ENCODE measurements at places on chromosomes 13 and 19. TPM values are rescaled to one million over a fixed set of nuclear protein-coding genes. Genes with fewer than 3 reads are reported as not detected.

Gene SIGLEC12
- 1.1 TPM for polyA plus RNA-seq

- H3K36me3 ChIP-seq = no peaks in the 10 kb centered on the region
- H3K4me3 ChIP-seq = no peak overlapping the region
- H3K27ac ChIP-seq = no peak overlapping the region
These were observed 116.4 kb downstream of the TM9SF2 start for GRCh38 chr13:99617474-99618255.

DNA sequence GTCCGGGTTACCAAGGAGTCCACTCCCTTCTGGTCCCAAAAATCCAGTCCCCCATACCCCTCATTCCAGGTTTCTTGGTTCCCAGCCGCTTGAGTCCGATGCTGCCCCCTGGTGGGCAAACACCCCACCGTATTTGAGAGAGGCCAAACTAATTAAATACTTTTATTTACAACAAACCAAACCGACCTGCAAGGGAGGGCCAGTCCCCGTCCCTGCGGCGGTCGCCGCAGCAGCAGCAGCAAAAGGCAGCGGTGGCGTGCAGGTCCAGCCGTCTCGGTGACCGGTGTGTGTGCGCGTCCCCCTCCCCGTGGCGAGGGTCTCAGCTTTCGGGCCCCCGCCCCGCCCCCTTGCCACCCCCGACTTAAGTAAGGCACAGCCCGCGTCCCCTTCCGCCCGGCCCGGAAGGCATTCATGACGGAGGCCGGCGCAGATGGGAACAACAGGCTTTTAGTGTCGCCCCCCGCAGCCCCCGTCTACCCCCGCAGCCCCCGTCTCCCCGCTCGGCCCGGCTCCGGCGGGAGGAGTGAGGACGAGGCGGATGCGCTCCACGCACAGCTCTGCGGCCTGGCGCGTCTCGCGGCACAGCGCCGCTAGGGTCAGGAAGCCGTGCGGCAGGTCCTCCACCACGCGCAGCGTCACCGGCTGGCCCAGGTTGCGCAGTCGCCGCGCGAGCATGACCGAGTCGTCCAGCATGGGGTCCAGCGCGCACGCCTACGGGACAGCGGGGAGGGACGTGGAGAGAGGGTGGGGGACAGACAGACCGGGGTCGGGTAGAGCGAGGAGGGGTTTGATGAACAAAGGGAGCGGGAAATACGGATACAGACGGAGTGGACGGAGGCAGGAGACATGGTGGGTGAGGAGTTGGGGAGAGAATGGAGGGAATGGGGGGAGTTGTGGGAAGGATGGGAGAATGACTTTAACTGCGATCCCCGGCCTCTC lies 11.5 kb upstream of the CNFN start:
- H3K27ac ChIP-seq = peak overlapping the region; percentile 3
- H3K27me3 ChIP-seq = peaks cover 5% of the 10 kb centered on the region
- DNase-seq = peak; percentile 47

GRCh38 chr13:48297131-48297786 lies 6.3 kb upstream of the RB1 start:
- no peaks in the 10 kb centered on the region for H3K36me3 ChIP-seq
- peak overlapping the region; percentile 83 for H3K27ac ChIP-seq
- no peaks in the 10 kb centered on the region for H3K27me3 ChIP-seq
- no peak for DNase-seq
- no peak overlapping the region for H3K4me3 ChIP-seq

Gene TTC9B
- 0.11 TPM for polyA plus RNA-seq

- peak; percentile 9 for DNase-seq
- no peak overlapping the region for H3K27ac ChIP-seq
- H3K4me1 ChIP-seq = no peaks in the 10 kb centered on the region
These were observed 58.7 kb upstream of the PABPC3 start for GRCh38 chr13:25037057-25037813.

Gene CYP2A7
- polyA plus RNA-seq = 0.21 TPM

Gene PDX1
- 0.05 TPM for polyA plus RNA-seq

GRCh38 chr13:51829568-51829899 lies 15.4 kb downstream of the TMEM272 start:
- H3K4me1 ChIP-seq = peaks cover 30% of the 10 kb centered on the region
- H3K36me3 ChIP-seq = no peaks in the 10 kb centered on the region
- H3K27me3 ChIP-seq = no peaks in the 10 kb centered on the region
- DNase-seq = no peak
- no peak overlapping the region for H3K27ac ChIP-seq

DNA sequence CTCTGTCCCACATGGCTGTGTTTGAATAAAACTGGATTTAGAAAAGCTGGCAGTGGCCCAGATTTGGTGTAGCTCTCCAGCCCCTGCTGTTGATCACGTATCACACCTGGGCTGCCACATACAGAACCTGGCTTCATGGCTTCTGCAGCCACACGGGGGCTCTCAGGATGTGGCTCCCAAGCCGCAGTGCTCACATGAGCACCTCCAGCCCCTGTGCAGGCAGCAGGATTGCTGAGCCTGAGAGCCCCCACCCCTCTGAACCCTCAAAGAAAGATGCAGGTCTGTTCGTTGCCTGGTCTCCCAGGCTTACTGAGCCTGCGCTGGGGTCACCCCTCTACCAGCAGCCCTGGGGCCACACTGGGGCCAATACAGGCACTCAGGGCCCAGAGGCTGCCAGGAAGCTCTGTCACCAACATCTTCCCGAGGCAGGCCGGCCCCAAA lies 2.7 kb downstream of the PLEKHF1 start:
- peak overlapping the region; percentile 86 for H3K27ac ChIP-seq
- H3K36me3 ChIP-seq = no peaks in the 10 kb centered on the region
- H3K4me3 ChIP-seq = peak overlapping the region; percentile 62
- peaks cover 41% of the 10 kb centered on the region for H3K27me3 ChIP-seq

DNA sequence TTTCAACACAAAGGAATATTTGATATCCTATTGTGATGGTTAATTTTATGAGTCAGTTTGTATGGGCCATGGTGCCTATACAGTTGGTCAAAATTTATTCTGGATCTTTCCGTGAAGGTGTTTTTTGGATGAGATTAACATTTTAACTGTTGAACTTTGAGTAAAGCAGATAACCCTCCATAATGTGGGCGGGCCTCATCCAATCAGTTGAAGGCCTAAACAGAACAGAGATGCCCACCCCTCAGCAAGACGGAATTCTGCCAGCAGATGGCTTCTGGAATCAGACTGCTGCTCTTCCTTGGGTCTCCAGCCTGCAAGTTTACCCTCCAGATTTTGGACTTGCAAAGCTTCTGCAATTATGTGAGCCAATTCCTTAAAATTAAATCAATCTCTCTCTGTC lies 16.0 kb downstream of the CSNK1A1L start:
- no peaks in the 10 kb centered on the region for H3K36me3 ChIP-seq
- no peak overlapping the region for H3K4me3 ChIP-seq
- no peaks in the 10 kb centered on the region for H3K27me3 ChIP-seq
- no peaks in the 10 kb centered on the region for H3K4me1 ChIP-seq
- no peak for DNase-seq

DNA sequence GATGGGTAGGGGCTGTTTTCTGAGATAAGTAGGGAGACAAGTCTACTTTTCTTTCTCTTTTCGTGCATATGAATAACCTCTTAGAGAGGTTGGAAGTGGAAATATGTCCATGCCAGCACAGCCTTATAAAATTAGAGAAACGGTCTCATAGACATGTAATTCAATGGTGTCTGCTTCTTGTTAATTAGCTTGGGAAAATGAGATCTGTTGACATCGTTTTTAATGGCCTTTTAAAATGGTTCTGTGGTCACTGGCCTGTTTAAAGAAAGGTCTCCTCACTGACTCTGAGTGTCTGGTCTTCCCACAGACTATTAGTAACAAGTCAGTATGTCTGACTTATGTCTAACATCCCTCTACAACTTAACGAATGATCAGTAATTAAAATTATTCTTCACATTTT lies 487.1 kb downstream of the SLITRK6 start:
- no peaks in the 10 kb centered on the region for H3K4me1 ChIP-seq
- H3K36me3 ChIP-seq = no peaks in the 10 kb centered on the region
- no peaks in the 10 kb centered on the region for H3K27me3 ChIP-seq
- H3K27ac ChIP-seq = no peak overlapping the region
- no peak overlapping the region for H3K4me3 ChIP-seq

DNA sequence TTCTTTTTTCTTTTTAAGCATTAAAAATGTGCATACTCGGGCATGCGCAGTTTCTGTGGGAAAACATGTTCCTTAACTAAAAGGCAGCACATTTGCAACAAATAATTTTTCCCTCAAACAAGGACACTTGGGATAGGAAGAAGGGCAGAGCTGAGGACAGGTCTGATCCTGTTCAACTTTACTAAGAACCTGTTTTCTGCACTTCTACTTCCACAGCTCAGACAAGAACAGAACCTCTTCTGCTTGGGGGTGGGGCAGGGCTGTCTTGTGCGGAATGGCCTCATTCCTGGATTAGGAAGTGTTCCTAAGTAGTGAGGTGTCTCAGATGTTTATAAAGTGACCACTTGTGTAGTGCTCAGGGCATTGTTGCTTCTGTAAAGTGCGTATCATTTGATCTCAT lies 18.3 kb downstream of the SAFB start:
- no peak overlapping the region for H3K27ac ChIP-seq
- no peak for DNase-seq
- H3K27me3 ChIP-seq = no peaks in the 10 kb centered on the region
- H3K4me3 ChIP-seq = no peak overlapping the region

GRCh38 chr13:22836475-22836874 lies 344.3 kb upstream of the SGCG start:
- no peaks in the 10 kb centered on the region for H3K36me3 ChIP-seq
- H3K4me3 ChIP-seq = no peak overlapping the region
- H3K4me1 ChIP-seq = no peaks in the 10 kb centered on the region
- H3K27ac ChIP-seq = no peak overlapping the region

DNA sequence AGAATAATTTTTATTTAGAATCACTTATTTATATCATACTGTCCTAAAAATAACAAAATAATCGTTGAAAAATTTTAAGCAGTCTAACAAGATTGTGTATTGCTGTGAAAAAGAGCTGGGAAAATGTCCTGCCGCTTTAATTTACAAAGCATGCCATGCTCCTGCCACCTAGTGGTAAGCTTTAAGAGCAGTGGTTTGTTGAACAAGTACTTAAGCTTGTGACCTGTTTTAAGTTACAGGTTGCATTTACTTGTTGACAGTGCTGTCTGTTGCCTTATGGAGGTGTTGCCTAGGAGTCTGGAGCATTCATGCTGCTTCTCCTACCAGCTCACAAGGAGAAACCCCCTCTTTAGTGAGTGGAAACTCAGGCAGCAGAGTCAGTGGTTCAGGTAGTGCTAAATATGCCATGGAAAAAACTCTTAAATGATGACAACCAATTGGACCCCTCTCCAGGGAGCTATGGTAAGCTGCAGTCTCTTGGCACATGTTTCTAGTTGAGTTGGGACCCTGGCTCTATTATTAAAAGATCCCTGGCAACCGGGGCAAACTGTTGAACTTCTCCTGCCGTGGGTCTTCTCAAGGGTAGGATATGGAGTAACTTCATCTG lies 68.4 kb downstream of the SPATA13 start:
- no peaks in the 10 kb centered on the region for H3K27me3 ChIP-seq
- no peak overlapping the region for H3K4me3 ChIP-seq
- no peak overlapping the region for H3K27ac ChIP-seq
- H3K4me1 ChIP-seq = no peaks in the 10 kb centered on the region
- peak; percentile 45 for DNase-seq
- peaks cover 2% of the 10 kb centered on the region for H3K36me3 ChIP-seq

- no peak overlapping the region for H3K27ac ChIP-seq
- no peak for DNase-seq
- H3K4me1 ChIP-seq = peaks cover 8% of the 10 kb centered on the region
- H3K36me3 ChIP-seq = peaks cover 11% of the 10 kb centered on the region
- no peak overlapping the region for H3K4me3 ChIP-seq
These were observed 25.1 kb downstream of the MAN2B1 start for GRCh38 chr19:12641456-12641855.
